ENCODE measurements at places on chromosomes 5 and 9.

GRCh38 chr5:129049126-129049799 lies 45.3 kb upstream of the ISOC1 start:
- no peak for DNase-seq

DNA sequence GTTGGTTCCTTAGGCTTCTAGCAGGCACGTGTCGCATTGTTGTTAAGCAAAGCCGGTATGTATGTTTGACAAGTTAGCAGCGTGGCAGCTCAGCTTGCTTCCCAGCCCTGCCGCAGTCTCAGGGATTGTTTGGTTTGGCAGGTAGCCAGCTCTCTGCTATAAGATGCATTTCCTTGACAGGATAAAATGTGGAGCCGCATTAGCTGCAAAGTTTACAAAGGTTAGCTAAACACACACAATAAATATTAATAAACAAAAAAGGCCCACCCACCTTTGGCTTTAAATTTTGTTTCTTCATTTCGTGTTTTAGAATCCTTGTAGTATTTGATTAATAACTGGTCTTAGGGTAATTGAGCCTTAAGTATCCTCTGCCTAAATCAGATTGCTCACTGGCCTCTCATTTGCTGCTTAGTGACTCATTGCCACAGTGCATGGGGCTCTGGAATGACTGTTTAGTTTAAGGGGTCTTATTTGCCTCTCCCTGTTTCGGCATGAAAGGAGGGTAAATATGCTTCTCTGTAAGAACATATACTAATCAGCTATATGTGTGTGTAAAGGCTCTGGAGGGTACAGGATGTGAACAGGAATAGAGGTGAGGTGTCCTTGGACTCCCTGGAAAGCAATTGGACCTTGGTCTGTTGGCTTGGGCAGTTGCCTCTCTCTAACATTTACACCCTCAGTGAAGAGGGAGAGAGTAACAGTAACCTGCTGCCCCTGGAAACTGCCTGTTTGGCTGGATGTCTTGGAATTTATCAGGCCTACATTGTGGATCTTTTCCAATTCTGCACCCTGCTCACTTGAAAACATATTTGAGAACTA lies 122.0 kb downstream of the GDNF start:
- DNase-seq = no peak

DNA sequence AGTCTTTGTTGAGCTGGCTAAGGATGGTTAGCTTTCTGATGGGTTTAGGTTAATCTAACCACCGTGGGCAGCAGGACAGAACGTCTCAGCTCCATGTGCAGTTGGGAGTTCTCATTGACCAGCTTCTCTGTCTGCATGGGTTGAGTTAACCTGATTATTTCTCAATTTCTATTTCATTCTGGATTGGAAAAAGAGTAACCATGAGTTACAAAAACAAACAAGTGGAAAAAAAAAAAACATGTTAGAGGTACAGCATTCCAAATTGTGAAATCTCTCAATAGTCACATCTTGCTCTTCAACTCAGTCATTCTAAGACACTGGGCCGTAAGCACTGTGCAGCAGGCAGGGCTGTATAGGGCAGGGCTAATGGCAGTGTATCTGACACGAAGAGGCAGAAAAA lies 343.7 kb upstream of the KLF4 start:
- no peak for DNase-seq

DNA sequence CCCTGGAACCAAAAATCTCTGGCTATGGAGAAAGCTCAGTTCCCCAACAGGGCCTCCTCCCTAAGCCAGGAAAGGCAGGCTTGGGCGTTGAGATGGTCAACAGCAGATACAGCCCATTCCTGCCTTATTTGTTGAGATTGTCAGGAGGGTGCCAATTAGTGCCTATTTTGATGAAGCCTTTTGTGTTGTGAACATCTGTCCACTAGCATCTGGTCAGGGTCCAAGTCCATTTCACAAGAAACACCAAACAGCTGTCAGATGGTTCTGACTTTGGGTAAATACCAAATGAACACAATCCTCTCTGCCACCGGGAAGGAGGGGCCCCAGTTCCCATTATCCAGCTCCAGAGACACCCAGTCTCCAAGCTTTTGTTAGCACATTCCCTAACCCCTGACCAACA lies 19.9 kb downstream of the SEMA6A start:
- no peak for DNase-seq

DNA sequence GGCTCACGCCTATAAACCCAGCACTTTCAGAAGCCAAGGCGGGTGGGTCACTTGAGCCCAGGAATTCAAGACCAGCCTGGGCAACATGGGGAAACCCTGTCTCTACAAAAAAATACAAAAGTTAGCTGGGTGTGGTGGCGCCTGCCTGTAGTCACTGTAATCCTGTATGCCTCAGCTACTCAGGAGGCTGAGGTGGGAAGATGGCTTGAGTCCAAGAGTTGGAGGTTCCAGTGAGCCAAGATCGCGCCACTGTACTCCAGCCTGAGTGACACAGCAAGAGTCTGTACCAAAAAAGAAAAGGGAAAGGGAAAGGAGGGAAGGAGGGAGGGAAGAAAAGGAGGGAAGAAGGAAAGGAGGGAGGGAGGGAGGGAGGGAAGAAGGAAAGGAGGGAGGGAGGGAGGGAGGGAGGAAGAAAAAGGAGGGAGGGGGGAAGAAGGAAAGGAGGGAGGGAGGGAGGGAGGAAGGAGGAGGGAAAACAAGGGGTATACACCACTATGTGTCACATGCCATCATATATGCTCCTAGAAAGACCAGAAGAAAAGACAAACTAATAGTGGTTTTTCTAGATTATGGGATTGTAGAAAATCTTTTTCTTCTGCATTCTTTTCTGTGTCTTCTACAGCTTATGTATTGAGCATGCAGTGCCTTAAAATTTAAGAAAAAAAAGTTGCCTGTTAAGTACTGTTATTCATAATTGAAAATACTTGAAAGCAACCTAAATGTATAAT lies 240.1 kb downstream of the DENND1A start:
- DNase-seq = no peak

GRCh38 chr5:67245259-67245846 lies 48.8 kb upstream of the CD180 start:
- no peak for DNase-seq

- DNase-seq = no peak
Observed at GRCh38 chr5:172658391-172658790, 17.3 kb downstream of the NEURL1B start.

DNA sequence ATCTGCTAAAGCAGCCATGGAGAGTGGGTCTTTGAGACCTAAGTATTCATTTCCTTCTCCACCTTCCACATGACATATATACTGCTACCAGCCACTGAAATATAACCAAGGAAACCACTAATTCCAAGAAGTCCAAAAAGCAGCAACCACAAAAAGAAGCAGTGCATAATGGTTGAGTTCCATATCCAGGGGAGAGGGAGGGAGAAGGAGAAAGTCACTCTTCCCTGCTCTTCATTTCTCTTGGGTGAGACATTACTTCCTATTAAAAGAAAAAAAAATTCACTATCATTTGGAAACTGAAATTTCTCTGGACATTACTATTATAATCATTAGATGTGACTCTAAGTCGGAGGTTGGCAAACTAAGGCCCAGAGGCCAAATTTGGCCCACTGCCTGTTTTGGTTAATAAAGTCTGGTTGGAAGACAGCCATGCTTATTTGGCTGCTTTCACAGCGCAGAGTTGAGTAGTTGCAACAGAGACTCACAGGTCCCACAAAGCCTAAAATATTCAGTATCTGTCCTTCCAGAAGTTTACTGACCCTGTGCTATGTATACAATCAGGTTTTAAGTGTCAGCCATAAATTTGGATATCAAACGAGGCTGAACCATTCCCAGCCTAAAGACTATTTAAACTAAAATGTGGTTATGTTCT lies 168.6 kb downstream of the MPDZ start:
- no peak for DNase-seq

- DNase-seq = no peak
Observed at GRCh38 chr9:111316796-111317195, 13.2 kb downstream of the OR2K2 start.

- no peak for DNase-seq
Observed at GRCh38 chr5:51838459-51838858, 455.2 kb downstream of the ISL1 start.

DNA sequence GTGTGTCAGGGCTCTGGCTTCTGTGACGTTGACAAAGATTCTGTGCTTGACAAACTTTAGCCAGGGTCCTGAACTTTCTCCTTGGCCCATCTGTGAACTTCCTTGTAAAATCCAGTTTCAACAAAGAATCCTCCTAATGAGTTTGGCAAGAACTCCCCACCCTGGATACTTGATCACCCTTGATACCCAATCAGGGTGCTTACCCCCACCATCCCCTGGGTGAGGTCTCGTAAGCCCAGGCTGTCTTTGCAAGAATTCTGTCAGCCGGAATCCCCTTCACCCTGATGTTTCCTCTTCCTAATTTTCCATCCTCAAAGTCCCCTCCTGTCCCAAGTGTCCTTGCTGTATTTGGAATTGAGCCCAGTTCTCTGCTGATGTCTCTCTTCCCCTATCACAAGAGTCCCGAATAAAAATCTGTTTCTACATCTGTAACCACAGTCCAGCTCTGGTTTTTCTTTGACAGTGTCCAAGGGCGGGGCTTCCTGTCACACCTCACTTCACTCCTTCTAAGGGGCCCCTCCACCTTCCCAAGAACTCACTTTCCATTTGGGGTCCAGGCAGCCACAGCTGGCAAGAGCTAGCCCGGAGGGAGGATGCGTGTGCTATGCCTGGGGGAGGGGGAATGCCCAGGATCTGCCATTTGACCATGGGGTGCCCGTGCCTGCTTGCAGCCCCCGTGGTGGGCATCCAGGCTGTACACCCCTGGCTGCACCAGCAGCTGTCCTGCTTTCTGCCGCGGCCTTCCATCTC lies 2.7 kb upstream of the CARD19 start:
- no peak for DNase-seq
